ENCODE measurements at places on chromosomes 12 and 14.

- no peak for DNase-seq
Observed at GRCh38 chr14:22538671-22539228, 50.3 kb downstream of the DAD1 start.

DNA sequence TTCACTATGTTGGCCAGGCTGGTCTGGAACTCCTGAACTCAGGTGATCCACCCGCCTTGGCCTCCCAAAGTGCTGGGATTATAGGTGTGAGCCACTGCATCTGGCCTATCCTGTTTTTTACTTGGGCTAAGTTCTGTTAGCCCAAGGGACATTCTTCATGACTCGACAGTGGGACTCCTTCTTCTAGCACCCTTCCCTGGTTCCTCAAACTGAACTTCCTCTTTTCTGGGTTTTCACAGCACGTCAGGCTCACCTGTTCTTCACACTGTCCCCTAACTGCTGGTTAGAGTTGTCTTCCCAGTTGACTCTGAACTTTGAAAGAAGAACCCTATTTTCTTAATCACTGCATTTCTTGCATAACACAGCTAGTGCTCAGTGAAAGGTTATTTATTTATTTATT is 22.5 kb downstream of the CABP1 start:
- no peak for DNase-seq

GRCh38 chr12:64609536-64610078 is 688 bp upstream of the RASSF3 start:
- DNase-seq, result peak; percentile 35

DNA sequence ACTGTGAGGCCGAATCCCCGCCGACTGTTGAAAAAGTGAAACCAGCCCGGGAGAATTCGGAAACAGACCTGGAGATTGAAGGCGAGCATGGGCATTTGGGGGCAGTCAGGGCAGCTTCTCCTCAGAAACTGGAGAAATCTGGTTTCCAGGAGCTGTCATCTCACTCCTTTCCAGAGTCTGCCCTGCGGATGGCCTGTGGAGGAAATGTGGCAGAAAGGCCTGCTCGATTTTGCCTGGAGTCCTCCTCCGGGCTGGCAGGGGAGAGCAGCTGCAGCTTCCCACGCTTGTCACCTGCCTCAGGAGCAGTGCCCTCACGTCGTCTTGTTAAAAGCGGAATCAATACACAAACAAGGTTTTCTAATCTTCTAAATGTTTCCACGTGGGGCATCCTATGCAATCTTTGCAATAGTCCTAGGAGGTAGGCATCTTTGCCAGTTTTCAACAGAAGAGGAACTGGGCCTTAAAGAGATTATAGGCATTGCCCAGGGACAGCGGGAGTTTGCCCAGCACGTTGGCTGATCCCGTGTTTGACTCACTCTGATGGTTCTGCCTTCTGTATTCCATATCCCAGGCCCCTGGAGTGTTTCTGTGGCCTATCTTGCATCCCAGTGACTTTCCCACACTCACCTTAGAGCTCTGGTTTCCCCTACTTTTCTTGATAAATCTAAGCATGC is 2.3 kb downstream of the LRRC74A start:
- no peak for DNase-seq

DNA sequence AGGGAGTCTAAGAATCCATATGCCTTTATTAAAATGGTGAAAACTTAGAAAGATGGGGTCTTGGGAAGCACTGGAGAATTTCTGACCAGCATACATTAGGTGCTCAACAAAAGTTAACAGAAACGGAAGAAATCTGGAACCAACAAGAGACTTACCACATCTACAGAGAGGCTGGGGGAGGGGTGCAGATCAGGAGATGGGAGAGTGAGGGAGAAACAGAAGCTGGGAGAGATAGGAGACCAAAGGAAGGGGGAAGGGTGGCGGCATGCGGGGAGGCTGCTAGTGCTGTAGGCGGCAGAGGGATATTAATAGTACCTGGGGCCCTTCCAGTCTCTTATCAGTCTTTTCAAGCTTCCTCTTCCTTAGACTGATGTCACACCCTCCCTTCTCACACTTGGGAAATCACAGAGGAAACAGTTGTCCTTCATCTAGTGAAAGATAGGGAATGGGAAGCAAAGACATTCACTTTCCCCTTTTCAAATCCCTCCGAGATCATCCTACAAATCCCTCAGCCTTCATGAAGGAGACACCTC is 18.1 kb downstream of the ZBTB39 start:
- no peak for DNase-seq

- peak; percentile 64 for DNase-seq
Observed at GRCh38 chr14:24051789-24052655, at the start of gene CARMIL3. CARMIL3 (plus strand) TSS chr14:24052009; CDS start chr14:24052154, 145 bp downstream.

DNA sequence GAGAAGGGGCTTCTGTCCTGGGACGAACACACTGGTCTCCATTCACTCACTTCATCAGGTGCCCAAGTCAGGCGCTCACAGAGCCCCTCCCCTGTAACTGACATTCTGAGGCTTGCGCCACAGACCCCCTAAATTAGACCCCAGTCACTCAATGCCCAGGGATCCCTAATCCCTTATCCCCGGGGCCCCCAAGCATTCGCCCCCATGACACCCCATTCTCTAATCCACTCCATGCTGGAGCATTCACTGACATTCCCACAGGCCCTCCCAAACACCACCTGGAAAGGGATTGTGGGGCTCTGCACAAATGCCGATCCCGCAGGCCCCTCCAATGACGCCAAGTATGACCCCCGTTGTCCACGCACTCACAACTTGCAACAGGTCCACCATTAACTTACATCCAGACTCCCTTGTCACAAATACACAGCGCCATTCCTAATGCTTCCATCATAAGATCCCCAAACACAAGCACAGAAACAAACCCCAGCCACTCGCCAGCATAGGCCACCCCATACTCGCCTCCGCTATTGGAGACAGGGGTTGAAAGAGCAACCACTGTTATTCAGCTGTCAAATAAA is 1.5 kb downstream of the ZNF605 start:
- DNase-seq, result no peak

DNA sequence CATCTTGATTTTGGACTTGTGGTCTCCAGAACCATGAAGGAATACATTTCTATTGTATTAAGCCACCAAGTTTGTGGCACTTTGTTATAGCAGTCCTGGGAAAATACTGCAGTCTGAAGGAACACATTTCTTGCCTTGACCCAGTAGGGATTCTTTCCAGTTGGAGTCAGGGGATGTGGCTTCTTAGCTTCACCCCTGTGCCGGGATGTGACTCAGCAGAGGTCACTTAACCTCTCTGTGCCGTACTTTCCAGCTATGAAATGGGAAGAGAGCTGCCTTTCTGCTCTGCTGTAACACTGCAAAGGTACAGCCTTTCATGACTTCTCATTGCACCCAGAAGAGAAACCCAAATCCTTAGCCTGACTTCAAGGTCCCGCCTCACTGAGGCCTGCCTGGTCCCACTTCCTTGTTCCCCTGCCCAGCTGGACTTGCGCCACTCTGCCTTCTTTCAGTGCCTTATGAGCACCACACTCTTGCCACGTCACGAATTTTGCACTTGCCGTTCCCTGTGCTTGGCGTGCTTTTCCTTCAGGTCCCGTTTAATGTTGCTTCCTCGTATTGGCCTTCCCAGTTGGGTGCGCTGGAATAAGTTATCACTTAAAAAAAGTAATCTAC is 24.2 kb downstream of the CHST11 start:
- DNase-seq, result no peak

- no peak for DNase-seq
Observed at GRCh38 chr14:65750906-65751305, 338.4 kb downstream of the FUT8 start.

GRCh38 chr12:21906919-21907493 is 34.2 kb downstream of the ABCC9 start:
- DNase-seq, result no peak

- DNase-seq, result no peak
Observed at GRCh38 chr12:4564818-4565217, 2.8 kb downstream of the DYRK4 start.

DNA sequence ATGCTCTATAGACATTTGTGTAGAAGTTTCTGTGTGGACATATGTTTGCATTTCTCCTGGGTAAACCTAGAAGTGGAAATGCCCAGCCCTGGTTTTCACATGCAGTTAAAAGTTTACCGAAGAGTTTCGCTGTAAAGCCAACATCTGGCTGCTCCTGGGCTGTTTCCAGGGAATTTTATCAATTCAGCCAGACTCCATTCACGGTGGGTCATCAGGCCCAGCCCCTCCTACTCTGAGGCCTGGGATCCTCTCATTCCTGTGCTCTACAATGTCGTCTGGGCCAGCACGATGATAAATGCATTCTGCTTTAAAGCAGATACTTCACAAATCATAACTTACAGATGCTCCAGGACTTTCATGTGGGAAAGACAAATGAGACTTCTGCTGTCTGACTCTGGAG is 7.1 kb downstream of the NUAK1 start:
- no peak for DNase-seq
